ENCODE measurements at places on chromosomes 2 and 18.

DNA sequence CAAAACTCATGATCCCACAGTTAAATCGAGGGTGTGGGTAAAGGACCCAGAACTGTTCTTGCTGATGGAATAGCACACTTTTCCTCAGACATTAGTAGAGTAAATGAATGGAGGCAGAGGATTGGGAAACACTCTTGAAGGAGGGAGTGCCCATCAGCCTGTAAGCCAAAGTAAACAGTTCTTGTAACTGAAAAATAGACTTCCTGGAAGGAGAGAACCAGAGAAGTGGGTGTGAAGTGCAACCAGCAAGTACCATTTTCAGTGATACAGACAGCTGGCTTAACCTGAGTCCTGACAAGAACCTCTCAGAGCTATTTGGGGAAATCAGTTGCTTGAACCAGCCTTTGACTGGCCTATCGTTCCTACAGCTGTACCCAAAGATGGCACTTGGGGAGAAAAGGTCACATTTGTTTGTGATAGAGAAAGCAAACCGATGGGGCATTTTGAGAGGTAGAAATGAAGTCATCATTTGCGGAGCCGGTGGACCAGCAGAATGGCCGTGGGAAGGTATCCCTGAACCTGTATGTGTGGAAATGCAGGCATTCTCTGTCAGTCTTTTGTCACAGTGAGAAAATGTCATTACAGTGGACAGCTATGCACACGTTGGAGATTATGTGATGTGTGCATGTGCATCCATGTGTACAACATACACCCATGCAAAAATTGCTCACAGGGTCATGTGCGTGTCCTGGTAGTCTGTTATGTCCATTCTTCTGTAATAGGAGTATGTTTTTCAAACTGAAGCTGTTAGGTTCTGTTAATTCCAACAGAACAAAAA, 17.8 kb downstream of the CRIM1 start:
- no peak overlapping the region for H3K4me3 ChIP-seq
- peaks cover 2% of the 10 kb centered on the region for H3K36me3 ChIP-seq
- H3K27ac ChIP-seq, result peak overlapping the region; percentile 55
- H3K27me3 ChIP-seq, result no peaks in the 10 kb centered on the region
- no peak for DNase-seq

DNA sequence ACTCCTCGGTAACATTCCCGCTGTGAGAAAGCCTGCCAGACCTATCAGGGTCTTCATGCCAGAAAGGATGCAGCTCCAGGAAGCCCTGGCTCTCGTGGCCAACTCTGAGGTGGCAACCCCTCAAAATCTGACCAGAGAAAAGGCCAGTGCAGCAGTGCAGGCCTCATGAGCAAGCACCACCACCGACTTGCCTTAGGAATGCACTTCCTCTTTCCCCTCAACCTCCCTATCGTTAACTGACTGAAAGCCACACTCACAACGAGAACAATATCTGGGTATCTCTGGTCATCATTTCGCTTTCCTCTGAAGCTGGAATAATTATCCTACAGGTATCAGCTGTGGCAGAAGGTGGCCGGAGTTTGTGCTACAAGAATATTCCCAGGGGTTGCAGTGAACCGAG, 101.4 kb upstream of the POU3F3 start:
- no peak overlapping the region for H3K4me3 ChIP-seq
- H3K4me1 ChIP-seq, result no peaks in the 10 kb centered on the region
- no peaks in the 10 kb centered on the region for H3K36me3 ChIP-seq
- no peak for DNase-seq
- no peaks in the 10 kb centered on the region for H3K27me3 ChIP-seq
- H3K27ac ChIP-seq, result no peak overlapping the region

DNA sequence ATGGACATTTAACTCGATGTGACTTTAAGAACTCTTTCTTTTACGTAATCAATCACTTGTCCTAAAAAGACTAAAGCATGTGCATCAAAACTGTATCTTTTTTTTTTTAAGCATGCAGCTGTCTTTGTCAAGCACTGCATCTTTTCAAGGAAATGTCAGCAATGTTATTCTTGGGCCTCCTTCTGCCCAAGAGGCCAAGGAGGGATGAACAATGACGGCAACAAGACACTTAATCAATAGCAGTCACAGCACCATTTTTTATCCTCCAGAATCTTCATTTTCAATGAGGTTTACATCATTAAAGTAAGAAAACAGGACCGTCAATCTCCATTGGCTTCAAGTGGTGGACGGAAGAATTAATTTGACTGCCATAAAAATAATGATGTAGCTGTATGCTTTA, 253.8 kb downstream of the AFF3 start:
- no peak overlapping the region for H3K27ac ChIP-seq
- DNase-seq, result no peak
- H3K36me3 ChIP-seq, result no peaks in the 10 kb centered on the region
- H3K27me3 ChIP-seq, result no peaks in the 10 kb centered on the region
- H3K4me1 ChIP-seq, result no peaks in the 10 kb centered on the region
- no peak overlapping the region for H3K4me3 ChIP-seq

GRCh38 chr18:3329471-3329870, 67.5 kb downstream of the MYL12B start:
- no peak for DNase-seq
- peak overlapping the region; percentile 66 for H3K27ac ChIP-seq
- H3K4me1 ChIP-seq, result peaks cover 33% of the 10 kb centered on the region
- H3K36me3 ChIP-seq, result no peaks in the 10 kb centered on the region
- H3K4me3 ChIP-seq, result peak overlapping the region; percentile 40

DNA sequence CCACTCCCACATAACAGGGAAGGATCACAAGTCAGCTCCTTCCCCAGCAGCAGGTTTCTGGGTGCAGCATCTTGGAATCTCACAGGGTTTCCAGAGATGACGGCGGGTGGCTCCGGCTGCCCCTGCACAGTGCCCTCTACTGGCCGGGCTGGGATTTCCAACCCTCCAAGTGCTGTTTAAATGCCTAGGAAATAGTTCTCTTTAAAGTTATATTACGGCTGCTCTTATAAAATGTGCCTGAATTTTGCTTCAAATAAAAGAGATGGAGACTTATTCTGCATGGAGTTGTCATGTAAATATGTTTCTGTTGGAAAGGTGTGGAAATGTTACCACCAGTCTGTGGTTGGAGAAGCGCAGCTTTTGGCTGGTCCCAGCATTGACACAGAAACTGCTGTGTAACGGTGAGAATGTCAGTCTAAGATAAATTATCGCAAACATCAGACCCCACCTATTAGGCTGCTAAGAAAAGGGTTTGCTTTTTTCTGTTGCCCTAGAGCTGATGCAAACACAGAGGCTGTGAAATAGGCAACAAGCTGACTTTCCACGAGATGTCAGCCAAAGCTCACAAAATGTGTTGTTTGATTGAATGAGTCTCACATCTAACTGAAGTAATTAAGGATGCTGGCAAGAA, 3.3 kb upstream of the HJURP start:
- H3K4me3 ChIP-seq, result no peak overlapping the region
- peaks cover 15% of the 10 kb centered on the region for H3K4me1 ChIP-seq
- no peak for DNase-seq
- H3K27me3 ChIP-seq, result no peaks in the 10 kb centered on the region
- H3K27ac ChIP-seq, result no peak overlapping the region

- DNase-seq, result no peak
- H3K27ac ChIP-seq, result no peak overlapping the region
- no peaks in the 10 kb centered on the region for H3K27me3 ChIP-seq
- peaks cover 45% of the 10 kb centered on the region for H3K4me1 ChIP-seq
Observed at GRCh38 chr2:20229322-20230113, 4.6 kb upstream of the SDC1 start.

All from keratinocyte (primary cell).